ENCODE measurements at places on chromosomes 13 and 19.

DNA sequence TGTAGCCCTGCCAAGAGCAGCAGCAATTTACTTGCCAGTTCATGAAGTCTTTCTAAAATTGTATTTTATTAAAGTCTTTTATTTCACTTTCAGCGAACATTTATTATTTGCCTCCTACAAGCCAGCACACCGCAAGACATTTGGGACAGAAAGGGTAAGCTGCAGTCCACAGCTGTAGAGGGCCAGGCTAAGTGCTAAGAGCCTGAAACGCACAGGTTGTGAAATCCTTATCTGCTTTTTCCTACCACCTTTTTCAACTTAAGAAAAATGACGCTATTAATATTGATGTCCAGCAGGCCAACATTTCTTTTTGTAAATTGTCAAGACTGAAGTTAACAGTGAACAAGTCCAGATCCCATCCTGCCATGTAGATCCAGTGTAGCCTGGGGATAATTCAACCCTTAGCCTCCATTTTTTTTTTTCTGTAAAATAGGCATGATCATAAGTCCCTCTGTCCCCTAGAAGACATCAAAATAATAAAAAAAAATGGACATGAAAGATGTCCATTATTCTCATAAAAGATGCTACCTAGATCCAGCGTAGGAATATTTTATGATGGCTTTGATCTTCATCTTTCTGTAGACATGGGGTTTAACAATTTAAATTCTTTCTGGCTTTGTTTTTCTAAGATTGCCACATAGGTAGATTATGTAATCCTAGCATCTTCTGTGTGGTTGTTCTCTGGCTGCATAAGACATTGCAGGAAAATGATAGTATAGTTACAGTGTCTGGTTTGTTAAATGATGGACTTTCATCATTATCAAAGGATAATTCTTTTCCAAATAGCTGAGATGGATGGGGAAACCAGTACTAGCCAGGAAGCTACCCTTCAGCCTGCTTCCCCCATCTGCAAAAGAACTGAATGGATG, 128.4 kb downstream of the SHISA2 start:
- no peak for DNase-seq

- DNase-seq = no peak
These were observed 238.1 kb downstream of the FOXO1 start for GRCh38 chr13:40428354-40428753.

DNA sequence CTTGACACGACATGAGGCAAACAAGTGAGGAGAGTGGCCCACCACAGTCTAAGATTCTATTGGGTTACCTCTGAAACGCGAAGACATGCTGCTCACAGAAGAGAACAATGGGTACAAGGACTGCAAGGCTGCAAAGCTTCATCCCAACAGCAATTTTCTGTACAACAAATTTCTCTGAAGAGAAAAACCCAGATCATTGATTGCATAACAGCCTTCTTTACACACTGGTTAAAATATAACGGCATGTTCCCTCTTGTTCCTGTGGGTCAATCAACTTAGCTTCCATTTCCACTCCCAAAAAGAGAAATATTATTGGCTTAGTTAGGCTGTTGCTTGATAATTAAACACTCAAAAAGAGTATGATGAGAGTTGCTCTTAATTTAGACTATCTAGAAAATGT, at the start of gene CPB2:
Gene CPB2, minus strand, starts transcription at position 166 of the 400 bp plus-strand sequence. Its CDS starts 24 bp downstream, at position 142.
- DNase-seq = no peak

DNA sequence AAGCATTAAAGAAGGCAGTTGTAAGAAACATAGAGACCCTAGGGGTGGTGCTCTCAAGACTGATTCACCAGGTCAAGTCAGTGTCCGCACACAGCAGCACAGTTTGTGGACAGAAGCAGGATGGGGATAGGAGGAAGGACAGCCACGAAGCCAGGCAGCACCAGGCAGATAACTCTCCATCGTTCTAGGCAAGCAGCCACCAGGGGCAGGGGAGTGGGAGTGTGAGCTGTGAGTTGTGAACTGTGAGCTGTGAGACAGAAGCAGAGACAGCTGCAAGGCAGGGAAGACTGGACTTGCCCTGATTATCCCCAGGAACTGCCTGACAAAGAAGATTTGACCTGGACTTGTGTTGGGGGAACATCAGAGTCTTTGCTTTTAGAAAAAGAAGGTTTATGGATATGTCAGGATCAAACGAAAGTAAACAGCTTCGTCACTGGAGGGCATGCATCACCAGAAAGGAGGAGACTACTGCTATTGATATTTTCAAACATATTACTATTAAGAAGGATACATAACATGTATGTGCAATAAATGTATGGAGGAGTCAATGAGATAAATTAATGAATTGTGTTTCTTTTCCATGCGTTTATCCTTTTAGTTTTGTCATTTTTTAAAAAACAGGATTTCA, 286.1 kb downstream of the IRS2 start:
- DNase-seq = no peak

GRCh38 chr13:80038371-80038770, 302.6 kb downstream of the SPRY2 start:
- DNase-seq = no peak

GRCh38 chr13:21671620-21672286, 880 bp downstream of the FGF9 start:
- DNase-seq = no peak

- DNase-seq = no peak
These were observed 77.1 kb downstream of the CCNA1 start for GRCh38 chr13:36509369-36509768.

- DNase-seq = no peak
These were observed 68.4 kb downstream of the SPATA13 start for GRCh38 chr13:24228852-24229458.

GRCh38 chr13:32594157-32594738, 8.0 kb downstream of the PDS5B start:
- no peak for DNase-seq

DNA sequence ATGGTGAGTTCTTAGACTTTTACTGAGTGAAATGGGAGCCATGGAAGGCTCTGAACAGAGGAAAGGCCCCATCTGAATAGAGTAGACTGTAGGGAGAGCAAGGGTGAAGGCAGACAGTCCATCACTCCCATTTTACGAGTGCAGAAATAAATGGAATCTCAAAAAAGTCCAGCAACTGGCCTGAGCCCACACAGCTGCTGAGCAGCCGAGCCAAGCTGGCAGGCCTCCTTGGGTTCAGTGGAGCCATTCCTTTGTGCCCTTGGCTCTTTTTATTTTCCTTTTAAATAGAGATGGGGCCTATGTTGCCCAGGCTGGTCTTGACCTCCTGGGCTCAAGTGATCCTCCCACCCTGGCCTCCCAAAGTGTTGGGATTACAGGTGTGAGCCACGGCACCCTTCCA, 1.0 kb upstream of the MYH14 start:
- no peak for DNase-seq

DNA sequence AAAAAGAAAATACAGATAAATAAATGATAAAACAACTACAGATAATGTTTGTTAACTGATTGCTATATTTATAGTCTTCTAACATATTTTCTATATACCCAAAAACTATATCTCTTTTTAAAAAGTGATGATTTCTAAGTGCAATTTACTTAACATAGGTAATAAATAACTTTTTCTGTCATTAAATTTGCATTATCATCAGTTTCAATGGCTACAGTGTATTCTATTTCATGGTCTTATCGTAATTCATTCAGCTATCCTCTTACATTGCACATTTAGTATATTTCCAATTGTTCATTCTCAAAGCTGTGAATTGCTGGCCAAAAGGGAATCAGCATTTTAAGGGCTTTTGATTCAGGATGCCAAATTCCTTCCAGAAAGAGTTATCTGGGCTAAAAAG, 3.6 kb downstream of the ZNF180 start:
- DNase-seq = no peak

GRCh38 chr19:5397804-5398692, 57.2 kb upstream of the ZNRF4 start:
- DNase-seq = no peak

DNA sequence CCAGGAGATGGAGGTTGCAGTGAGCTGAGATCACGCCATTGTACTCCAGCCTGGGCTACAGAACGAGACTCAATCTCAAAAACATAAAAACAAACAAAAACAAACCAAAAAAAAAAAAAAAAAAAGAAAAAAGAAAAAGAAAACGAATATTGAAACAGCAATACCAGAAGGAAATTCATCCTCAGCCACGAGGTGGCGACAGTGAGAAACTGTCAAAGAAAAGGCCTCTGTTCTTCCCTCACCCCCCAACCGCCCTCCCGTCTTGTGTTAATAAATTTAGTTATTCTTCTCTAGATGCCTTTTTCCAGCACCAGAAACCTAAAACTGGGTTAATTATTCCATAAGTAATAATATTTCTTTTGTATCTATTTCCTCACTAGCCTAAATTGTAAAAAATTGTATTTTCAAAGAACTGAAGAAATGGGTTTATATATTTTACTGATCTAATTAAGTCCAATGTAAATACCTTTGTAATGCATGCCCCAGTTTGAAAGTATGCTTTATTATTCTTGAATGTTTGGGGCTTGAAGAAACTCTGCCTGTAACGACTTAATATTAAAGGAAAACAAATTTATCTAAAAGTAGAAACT, 38.6 kb downstream of the LIG4 start:
- DNase-seq = no peak

DNA sequence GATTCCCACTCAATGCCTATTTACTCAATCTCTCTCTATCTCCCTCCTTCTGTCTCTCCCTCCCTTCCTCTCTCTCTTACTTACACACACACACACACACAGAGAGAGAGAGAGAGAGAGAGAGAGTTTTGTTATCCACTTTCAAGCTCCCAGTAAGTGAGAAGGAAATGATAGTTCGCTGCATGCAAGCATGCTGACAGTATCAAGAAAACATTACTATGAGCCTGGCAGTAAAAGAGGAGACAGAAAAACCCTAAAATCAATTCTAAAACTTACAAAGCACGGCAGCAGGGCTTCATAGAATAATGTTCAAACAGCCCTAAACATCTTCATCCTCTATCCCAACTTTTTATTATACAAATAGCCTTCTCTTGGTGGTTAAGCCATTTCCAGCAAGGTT, 171.9 kb downstream of the FOXO1 start:
- DNase-seq = no peak

DNA sequence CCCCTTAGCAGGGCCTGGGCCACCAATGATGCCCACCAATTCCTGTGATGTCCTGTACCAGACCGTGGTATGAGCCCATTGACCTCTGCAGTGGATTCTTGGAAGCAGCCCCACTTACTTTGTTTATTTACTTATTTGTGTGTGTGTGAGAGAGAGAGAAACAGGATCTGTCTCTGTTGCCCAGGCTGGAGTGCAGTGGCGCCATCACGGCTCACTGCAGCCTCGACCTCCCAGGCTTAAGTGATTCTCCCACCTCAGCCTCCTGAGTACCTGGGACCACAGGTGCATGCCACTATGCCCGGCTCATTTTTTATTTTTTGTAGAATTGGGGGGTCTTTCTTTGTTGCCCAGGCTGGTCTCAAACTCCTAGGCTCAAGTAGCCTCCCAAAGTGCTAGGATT, 13.0 kb downstream of the MYO9B start:
- no peak for DNase-seq

GRCh38 chr13:49791315-49791710, 1.2 kb downstream of the KPNA3 start:
- DNase-seq = no peak

DNA sequence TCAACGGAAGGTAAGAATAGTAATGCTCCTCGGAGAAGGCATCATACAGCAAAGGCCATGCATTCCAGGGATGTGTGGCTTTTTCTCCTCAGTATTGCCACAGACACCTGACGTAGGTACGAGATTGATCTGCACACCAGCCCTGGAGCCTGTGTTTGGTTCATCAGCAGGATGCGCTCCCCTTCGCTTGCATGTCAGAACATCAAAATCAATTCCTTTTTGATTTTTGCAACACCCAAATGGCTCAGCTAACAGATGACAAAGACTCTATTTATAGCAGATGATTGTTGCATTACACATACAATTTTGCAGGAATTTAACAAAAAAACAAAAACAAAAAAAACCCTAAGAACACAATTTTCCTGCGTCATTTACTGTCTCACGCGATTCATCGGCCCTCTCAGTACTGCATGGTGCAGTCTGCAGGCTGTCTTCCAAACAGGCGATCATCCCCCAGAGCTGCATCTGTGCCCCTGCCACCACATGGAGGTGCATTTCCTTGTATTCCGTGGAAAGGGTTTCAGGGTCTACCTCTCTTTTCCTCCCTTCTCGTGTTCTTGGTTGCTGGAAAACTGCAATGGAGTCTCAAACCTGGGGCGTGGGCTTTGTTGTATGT, 207.3 kb downstream of the TEX29 start:
- no peak for DNase-seq

DNA sequence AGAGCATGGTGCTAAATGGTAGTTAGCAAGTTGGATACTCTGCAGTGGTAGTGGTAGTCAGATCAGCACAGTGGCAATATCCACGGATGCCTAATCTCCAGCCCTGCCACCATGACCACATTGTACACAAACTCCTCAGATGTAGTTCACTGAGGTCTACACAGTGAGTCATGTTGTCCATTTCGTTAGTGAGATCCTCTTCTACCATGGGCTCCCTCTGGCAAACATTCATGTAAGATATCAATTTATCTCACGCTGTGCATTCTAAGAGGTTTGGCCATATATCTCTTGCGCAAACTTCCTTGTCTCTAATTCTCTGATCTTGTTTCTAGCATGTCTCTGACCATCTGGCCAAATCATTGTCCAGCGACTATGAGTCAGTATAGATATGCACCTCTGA, 58.2 kb downstream of the POLR1D start:
- no peak for DNase-seq

DNA sequence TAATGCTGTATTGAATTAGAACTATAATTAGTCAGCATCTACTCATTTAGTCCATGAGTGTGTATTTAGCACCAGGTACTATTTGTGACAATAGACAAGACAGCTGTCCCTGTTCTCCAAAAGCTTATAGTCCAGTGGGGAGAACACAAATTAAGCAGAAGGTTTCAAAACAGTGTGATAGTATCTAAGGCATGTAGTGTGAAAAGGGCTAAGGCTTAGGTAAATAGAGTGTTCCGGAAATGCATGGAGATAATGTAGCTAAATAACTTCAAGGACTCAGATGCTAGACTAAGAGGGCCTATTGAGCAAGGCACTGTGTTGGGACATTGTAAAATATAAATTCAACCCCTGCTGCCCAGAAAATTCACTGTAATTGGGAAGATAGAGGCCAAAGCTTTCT, 144.1 kb upstream of the MIR17HG start:
- no peak for DNase-seq

DNA sequence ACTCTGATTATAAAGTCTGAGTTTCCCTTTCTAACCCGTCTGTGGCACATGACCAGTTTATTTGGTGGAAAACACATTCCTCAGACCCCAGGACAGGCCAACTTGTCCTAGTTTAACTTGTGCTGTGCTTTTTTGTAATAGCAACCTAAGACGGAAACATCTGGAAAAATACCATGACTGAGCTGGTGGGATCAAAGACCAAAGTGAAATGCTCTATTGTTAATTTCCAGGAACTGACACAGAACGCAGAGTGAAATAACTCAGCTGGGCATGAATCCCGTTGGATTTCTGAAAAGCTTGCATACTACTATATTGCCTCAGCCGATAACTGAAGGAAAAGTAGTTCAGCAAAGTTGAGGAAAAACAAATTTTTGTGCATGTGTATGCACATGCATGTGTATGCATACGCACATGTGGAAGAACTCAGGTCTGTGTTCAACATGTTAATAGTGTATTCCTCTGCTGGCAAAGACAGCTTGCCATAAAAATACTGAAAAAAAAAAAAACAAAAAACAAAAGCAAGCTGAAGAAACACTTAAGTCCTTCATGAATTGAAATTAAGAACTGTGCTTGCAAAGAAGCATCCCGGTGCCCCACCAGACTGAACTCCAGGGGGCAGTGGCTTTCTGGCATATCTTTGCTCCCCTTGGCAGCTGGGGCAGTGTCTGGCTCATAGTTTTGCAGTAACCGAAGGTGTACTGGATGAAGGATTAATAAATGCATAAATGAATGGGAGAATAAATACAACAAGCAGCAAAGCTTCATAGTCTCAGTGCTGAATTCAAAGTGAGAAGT, 187.8 kb downstream of the LHFPL6 start:
- DNase-seq = peak; percentile 64
